Thyroid gland (tissue), 4 donors: ENCODE measurements at places on chromosomes 3 and 15. TPM values are rescaled to one million over a fixed set of nuclear protein-coding genes. Genes with fewer than 3 reads are reported as not detected.

GRCh38 chr15:81363718-81364500 is 10.1 kb downstream of the TMC3 start:
- DNase-seq: no peak

GRCh38 chr15:25714538-25714840 is 148.6 kb downstream of the ATP10A start:
- no peak for DNase-seq

GRCh38 chr15:75202251-75203016 is 752 bp downstream of the C15orf39 start:
- peak; percentile 87 for DNase-seq

- DNase-seq: no peak
These were observed 83.1 kb upstream of the PLCL2 start for GRCh38 chr3:16801698-16802097.

GRCh38 chr3:41417574-41417973 is 218.3 kb downstream of the CTNNB1 start:
- DNase-seq: no peak

DNA sequence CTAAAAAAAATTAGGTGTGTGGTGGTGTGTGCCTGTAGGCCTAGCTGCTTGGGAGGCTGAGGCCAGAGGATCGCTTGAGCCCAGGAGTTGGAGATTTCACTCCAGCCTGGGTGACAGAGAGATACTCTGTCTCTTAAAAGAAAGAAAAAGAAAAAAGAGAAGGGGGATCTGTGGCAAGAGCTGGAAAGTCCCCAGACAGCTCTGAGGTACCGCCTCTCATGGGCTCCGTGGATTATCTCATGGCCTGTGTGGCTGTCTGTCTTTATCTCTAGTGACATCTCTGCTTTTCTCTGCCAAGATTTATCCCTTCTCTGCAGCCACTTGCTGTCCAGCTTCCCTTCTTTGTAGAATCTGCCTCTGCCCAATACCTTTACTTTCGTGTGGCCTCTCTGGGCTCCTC is 5.7 kb downstream of the EXOSC7 start:
- DNase-seq: no peak

GRCh38 chr3:8523041-8523440 is 21.4 kb downstream of the LMCD1 start:
- DNase-seq: no peak

DNA sequence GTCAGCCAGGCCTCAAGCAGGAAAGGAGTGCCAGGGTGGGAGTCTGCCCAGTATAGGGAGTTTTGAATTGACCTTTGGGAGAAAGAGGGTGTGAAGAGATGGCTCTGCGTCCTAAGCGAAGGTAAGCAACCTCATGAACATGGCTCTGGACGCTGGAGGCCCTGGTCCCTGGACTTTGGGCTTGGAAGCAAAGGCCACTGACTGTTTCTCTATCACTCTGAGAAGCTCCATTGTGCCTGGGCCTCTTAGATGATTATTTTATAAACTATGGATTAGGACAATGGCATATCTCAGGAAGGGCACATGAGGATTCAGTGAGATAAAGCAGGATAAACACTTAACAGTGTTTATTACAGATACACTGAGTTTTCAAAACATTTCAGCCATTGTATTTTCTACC is 59.0 kb downstream of the SUCLG2 start:
- DNase-seq: no peak

GRCh38 chr15:72991026-72991425 is 61.2 kb upstream of the NEO1 start:
- no peak for DNase-seq

GRCh38 chr3:77362936-77363335 is 323.0 kb downstream of the ROBO2 start:
- no peak for DNase-seq

- no peak for DNase-seq
These were observed 12.0 kb downstream of the SPPL2A start for GRCh38 chr15:50753463-50753862.

DNA sequence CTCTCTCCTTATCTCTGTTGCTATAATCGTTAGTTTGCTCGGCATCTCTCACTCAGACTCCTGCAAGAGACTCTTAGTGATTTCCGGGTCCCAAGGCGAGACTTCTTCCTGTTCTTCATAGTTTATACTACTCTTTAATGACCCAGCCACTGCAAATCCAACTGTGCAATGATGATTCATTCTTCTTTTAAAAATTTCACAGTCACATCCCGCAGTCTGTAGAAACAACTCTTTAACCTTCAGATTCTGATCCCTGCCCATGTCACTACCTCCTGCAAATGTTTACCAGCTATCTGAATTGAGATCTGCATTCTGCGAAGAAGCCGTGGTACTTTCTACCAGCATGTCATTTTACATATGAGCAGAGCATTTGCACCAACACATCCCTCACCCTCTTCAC is 2.8 kb upstream of the VGLL3 start:
- no peak for DNase-seq

GRCh38 chr3:157713101-157713500 is 209.9 kb upstream of the VEPH1 start:
- DNase-seq: no peak

DNA sequence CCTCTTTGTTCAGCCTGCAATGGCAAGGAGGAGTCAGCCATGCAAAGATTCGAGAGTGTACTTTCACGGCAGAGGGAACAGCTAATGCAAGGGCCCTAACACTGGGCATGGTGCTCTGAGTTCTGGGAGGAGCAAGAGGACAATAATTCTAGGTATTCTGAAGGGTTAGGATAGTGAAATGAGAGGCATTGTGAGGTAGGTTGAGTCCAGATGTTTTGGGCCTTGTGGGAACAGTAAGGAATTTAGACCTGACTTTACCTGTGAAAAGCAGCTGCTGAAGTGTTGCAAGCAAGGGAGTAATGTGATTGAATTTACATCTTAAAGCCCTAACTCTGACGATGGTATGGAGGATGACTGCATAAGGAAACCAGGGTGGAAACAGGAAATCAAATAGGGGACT is 211.6 kb downstream of the CNTN3 start:
- DNase-seq: no peak

GRCh38 chr15:70376929-70377691 is 279.4 kb upstream of the TLE3 start:
- peak; percentile 45 for DNase-seq

GRCh38 chr3:134881305-134881704 is 86.2 kb downstream of the EPHB1 start:
- no peak for DNase-seq

- no peak for DNase-seq
These were observed 66.8 kb upstream of the PCSK6 start for GRCh38 chr15:101556273-101556672.

GRCh38 chr3:119681279-119681678 is 4.1 kb upstream of the COX17 start:
- peak; percentile 10 for DNase-seq

- no peak for DNase-seq
These were observed 107.0 kb downstream of the EEFSEC start for GRCh38 chr3:128260275-128260674.

CRABP1 gene
- total RNA-seq: 74.6 TPM

SLC2A2 gene
- not detected for total RNA-seq

TM4SF4 gene
- not detected for total RNA-seq

PRSS50 gene
- total RNA-seq: 1.7 TPM

CAV3 gene
- not detected for total RNA-seq

ADGRG7 gene
- not detected for total RNA-seq

CYP8B1 gene
- total RNA-seq: not detected

CIB2 gene
- 7.5 TPM for total RNA-seq

GPR156 gene
- not detected for total RNA-seq

ADAMTS9 gene
- total RNA-seq: 44.2 TPM
